Left lobe of liver (tissue), 2 donors: ENCODE measurements at places on chromosomes 4 and X. TPM values are rescaled to one million over a fixed set of nuclear protein-coding genes. Genes with fewer than 3 reads are reported as not detected.

DNA sequence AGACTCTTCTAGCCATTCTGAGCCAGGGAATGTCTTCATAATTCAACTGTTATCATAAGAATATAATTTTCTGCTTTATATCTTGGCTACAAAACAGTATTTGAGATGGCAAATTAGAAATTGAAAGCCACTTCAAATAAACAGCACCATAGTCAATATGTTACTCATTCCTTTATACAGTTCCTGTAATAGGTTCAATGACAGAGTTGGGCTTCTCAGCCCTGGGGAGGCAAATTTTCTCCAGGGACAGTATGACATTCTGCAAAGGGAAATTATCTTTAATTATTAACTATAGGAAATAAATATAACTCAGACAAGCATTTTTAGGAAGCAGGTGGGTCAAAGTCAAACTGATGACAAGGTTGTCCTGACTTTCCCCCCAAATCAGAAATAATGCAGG lies 71.9 kb upstream of the RPS6KA6 start:
- no peak for DNase-seq

- no peak for DNase-seq
These were observed 372.7 kb upstream of the BOD1L1 start for GRCh38 chr4:14000091-14000814.

DNA sequence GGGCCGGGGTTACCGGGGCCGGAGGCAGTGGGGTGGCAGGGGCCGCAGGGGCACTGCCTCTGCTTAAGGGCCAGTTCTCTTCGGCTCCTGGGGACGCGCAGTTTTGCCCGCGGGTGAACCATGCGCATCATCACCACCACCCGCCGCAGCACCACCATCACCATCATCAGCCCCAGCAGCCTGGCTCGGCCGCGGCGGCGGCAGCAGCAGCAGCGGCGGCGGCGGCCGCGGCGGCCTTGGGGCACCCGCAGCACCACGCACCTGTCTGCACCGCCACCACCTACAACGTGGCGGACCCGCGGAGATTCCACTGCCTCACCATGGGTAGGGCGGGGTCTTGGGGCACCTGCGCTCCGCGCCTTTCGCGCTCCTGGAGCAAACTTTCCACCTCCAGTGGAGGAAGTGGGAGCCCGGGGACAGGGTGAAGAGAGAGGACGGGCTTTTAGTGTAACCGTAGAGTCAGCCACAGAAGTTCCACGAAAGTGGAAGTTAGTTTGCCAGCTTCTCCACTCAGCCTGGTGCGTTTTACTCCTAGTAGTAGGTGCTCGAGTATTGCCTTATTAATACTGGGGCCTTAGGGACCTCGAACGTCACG lies 729 bp downstream of the GSX2 start:
- no peak for DNase-seq

GRCh38 chr4:150229520-150229919 lies 151.3 kb downstream of the DCLK2 start:
- no peak for DNase-seq

Gene BRS3
- not detected for total RNA-seq

Gene CT45A1
- total RNA-seq: not detected

DNA sequence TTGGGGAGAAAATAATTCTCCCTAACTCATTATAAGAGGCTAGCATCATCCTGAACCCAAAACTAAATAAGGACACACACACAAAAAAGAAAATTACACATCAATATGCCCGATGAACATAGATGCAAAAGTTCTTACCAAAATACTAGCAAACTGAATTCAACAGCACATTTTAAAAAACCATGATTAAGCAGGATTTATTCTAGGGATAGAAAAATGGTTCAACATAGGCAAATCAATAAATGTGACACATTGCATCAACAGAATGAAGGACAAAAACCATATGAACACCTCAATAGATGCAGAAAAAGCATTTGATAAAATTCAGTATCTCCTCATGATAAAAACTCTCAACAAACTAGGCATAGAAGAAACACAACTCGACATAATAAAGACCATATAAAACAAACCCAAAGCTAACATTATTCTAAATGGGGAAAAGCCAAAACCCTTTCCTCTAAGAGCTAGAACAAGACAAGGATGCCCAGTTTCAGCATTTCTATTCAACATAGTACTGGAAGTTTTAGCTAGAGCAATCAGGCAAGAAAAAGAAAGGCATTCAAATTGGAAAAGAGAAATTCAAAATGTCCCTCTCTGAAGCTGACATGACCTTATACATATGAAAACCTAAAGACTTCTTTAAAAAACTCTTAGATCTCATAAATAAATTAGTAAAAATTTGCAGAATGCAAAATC lies 200.9 kb downstream of the NKX6-1 start:
- DNase-seq: no peak

DNA sequence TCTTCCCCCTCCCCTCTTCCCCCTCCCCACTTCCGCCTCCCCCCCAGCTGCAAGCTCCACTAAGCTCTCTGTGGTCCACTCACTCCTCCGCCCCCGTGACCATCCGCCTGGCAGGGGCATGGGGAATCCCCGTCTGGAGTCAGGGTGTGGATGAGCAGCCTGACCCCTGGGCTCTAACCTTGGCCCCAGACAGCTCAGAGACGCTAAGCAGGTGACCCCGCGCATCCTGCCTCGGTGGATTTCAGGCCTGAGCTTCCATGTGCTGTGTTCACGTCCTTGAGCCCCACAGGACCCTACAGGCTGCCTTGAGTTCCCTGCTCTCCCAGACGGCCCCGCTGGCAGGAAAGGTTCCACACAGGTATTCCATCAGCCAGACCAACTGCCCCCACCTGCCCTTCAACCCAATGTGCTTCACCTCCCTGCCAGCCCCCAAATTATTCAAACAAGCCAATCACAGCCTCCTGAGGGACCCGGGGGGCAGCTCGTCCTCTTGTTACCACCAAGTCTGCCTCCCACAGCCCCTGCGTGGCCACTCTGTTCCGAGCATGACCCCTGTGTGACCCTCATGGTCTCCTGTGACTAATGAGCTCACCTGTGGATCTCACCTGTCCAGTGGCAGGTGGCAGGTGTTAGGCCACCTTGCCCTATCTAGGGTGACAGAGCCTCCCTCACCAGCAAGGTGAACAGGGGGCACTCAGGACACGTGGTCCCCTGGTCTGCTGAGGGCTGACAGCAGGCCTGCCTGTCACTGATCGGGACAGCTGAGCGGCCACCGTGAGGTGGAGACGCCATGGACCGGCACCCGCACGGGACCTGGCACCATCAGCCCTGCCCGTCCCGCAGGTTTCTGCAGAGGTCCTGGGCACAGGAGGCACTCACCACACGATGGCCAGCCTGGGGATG lies 73.2 kb upstream of the MXD4 start:
- no peak for DNase-seq

DNA sequence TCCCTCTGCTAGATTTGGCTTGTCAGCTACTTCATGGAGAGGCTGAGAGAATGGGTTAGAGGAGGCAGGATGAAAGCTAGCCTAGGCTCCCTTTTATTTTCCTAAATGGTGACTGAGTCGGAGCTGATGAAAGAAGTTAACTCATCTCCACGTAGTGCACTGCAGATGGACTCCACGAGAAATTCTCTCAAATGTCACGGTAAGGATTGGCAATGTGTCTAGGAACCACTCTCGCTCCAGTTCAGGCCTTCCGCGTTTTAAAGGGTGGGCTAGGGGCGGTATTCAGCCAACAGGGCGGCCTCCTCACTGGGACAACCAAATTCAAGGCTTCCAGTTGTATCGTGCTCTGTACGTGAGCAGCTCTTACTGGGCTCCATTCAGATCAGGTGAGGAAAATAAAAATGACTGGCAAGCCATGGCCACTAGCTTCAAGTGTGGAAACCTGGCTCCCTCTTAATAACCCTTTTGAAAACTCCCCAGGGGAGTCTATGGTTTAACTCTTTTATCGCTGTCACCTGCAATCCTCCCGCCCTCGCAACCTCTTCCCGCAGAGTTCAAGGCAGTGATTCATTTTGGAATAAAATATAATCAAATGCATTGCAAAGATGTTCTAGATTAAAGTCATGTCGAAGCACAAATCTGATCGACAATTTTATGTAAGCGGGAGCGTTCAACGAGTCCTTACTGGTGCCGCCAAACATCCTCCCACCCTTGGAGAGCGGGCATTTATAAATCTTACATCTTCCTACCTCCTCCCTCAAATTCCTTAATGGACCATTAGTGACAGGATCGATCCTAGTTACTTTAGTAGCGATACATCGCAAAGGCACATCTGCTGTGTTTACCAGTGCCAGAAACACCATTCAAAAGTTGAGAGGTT lies 1.2 kb downstream of the SPOCK3 start:
- no peak for DNase-seq

GRCh38 chrX:38804682-38805431 lies 3.6 kb downstream of the MID1IP1 start:
- peak; percentile 49 for DNase-seq

DNA sequence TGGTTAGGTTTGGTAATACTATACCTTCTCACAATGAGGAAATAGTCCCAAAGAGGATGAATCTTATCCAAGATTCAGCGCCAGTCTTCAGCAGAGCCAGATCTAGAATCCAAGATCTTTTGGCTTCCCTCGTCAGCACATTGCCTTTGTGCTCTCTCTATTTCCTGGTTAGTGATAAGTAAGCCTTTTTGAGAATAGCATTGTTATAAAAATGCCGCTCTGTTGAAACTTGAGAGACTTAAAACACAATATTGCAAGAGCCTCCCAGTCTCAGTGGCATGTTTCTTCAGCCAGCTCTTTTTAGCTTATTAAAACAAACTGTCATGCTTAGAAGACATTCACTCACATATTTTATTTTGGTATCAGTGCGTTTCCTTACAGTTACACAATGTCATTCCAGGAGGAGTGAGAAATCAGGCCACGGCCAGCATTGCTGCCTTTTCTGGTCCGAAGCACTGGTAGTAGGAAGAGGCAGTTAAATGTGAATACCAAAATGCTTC lies 141.4 kb downstream of the KLHL8 start:
- DNase-seq: no peak

Gene TLR3
- 7.7 TPM for total RNA-seq

DNA sequence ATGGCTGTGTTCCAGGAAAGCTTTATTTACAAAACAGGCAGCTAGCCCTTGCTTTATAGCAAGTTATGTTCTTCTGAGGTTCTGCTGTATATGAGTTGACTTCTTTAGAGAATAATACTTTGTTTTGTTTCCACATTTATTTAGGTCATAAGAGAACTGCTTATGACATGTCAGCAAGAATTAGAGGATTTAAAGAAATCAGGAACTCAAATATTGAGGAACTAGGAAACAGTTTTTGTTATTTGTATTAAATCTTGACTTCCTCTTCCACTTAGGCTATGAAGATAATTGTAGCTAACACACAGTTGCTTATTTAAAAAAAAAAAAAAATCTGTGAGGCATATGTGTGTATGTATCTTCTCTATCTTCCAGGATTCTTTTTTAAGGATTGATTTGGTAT lies 14.3 kb downstream of the ZRSR2 start:
- no peak for DNase-seq

- DNase-seq: no peak
These were observed 9.8 kb upstream of the HMGB2 start for GRCh38 chr4:173343832-173344397.

DNA sequence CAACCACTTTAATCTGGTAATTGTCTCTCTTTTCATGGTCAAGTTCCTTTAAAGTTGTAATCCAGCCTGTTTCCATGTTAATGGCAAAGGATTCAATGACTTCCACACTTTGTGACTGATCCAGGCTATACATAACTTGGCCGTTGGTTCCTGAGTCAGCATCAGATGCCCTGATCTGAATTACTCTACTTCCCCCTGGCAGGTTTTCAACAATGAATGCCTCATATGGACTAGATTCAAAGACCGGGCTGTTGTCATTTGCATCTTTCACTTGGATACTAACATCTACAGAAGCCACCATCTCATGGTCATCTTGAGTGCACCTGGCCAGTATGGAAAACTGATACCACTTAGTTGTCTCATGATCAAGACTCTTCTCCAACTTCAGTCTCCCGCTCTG lies 62.6 kb upstream of the MTNR1A start:
- no peak for DNase-seq

Gene ATOH1
- total RNA-seq: not detected

Gene AMER1
- total RNA-seq: 5.0 TPM

Gene CXorf49
- not detected for total RNA-seq

- DNase-seq: no peak
These were observed 44.0 kb upstream of the MXD4 start for GRCh38 chr4:2305766-2306501.

Gene LRP2BP
- 0.23 TPM for total RNA-seq
